Astrocyte (in vitro differentiated cells and primary cell): ENCODE measurements at places on chromosomes 4 and X. TPM values are rescaled to one million over a fixed set of nuclear protein-coding genes. Genes with fewer than 3 reads are reported as not detected.

The NELFA gene
- 22.1 and 24.5 TPM in 2 replicates for total RNA-seq

The TADA2B gene
- 18.0 and 19.8 TPM in 2 replicates for total RNA-seq

The CT45A5 gene
- total RNA-seq, result not detected in 2 replicates

The PGAM4 gene
- 0.32 TPM in 1 of 2 replicates, not detected in the other for total RNA-seq

The NKX3-2 gene
- 5.2 and 5.9 TPM in 2 replicates for total RNA-seq

The ZAR1 gene
- total RNA-seq, result not detected in 2 replicates

The TRAM1L1 gene
- 2.3 and 3.1 TPM in 2 replicates for total RNA-seq

The CDX4 gene
- not detected in 2 replicates for total RNA-seq

The DKK2 gene
- total RNA-seq, result 2.1 and 3.3 TPM in 2 replicates

The CABS1 gene
- not detected in 2 replicates for total RNA-seq

The CXorf38 gene
- 12.8 and 12.9 TPM in 2 replicates for total RNA-seq
